WTC11 (cell line): ENCODE measurements at places on chromosomes 1 and 21.

DNA sequence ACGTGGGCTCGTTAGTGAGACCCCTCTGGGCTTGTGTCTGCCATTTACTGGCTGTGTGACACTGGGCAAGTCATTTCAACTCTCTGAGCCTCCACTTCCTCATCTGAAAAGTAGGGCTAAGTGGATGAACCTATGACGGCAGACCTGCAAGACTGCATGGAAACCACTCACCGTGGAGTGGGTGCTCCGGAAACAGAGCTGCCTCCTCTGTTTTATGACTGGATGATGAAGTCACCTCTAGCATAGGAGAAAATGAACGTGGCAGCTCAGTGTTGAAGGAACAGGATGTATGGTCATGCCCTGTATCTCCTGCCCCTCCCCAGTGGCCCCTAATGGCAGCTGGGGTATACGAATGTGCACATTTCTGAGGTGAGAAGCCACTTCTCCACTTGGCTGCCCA is 40.5 kb downstream of the STPG1 start:
- DNase-seq: no peak

- no peak for DNase-seq
These were observed 3.0 kb downstream of the TIMM17A start for GRCh38 chr1:201958348-201958747.

- no peak for DNase-seq
These were observed 32.5 kb upstream of the COL6A2 start for GRCh38 chr21:46065215-46065913.

DNA sequence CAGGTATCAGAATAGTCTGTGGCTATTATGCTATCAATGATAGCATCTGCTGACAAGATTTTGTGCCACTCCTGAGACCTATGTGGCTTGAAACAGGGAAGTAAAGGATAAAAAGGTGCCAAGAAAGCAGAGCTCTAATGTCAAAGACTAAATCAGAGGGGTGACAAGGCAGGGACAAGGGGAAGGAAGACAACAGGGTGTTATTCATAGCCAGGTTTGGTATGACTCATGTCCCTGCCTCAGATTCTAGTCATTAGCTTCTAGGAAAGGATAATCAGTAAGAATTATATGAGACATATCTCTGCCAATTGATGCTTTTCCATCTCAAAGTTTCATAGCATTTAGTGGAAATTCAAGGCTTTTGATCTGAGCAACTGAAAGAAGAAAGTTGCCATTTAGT is 31.8 kb upstream of the PLD5 start:
- DNase-seq: no peak

DNA sequence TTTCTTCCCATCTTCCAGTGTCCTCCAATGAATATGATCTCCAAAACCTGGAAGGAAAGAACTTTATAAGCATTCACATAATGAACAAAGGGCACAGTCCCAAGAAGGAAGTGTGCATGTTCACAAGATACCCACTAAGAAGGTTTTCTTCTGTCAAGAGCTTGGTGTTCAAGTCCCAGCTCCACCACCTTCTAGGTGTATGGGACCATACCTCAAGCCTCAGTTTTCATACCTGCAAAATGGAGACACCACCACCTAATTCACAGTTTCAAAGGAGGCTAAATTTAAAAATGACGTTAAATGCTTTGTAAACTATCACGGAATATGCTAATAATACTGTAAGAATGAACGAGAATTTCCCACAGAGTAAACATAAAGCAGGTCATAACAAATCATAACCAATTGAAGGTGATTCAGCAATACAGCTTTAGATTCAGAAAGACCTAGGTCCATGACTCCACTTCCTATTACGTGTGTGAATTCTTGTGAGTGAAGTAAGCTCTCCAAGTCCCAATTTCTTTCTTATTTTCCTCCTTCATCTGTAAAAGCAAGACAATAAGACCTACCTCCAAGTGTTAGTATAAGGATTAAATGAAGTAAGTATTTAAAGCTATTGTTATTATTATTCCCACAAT is 8.1 kb upstream of the KTI12 start:
- DNase-seq: no peak

- DNase-seq: no peak
These were observed 58.7 kb upstream of the STUM start for GRCh38 chr1:226489718-226490425.

GRCh38 chr1:59514061-59514909 is 217.4 kb downstream of the FGGY start:
- no peak for DNase-seq

DNA sequence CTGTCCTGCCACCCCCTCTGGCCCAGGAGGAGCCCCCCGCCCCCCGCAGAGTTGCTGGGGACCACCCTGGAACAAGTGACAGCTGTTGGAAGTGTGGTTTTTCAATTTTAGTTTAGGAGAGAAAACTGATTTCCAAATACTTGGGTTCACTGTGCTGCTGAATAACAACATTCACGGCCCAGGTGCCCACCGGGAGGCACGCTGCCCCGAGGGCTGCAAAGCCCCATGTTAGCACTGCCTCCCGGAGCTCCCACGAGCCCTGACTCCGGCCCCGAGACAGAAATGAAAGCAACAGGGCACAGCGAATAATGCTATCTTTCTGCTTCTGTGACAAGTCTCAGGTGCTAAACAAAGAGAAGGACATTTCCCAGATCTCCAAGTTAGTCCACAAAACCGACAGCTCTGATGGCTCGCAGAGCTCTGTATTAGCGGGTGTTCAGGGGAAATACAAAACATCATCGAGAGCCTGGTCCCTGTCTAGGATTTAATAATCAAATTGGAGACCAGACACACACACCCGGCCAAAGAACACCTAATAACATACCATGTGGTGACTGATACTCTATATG is 451.5 kb downstream of the KIF26B start:
- DNase-seq: no peak

DNA sequence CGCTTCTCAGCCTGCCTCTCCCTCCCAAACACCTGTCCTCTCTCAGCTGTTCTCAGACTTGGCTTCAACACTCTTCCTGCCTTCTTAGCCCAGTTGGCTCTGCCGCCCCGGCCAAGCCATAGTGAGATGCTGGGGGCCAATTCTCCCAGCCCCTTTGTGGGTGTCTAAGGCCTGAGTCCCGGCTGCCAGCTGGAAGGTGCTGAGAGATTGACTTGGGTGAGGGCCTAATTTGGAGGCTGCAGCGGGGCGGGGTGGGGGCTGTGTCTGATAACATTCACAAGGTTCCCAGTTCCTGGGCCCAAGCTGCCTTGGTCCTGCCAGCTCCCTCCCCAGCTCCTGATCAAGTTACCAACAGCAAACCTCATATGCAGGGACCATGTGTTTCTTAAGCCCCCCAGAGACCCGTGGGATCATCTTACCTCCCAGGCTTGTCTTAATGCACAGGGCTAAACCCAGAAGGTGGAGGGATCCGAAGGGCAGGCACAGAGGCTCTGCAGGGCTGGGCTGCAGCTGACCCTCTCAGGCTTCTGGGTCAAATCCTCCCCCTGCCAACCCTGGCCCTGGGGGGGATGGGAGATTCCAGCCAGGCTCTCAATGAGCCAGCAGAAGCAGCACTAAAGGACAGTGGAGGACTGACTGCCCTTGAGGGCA is 9.8 kb downstream of the INKA2 start:
- no peak for DNase-seq

DNA sequence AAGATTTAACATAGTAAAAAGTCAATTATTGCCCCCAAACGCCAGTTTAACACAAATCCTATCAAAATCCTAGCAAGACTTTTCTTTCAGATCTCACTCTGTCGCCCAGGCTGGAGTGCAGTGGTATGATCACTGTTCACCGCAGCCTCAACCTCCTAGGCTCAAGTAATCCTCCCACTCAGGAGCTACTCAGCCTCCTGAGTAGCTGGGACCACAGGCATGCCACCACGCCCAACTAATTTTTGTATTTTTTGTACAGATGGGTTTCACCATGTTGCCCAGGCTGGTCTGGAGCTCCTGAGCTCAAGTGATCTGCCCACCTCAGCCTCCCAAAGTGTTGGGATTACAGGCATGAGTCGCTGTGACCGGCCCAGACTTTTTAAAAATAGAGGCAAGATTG is 4.8 kb downstream of the SNIP1 start:
- no peak for DNase-seq

DNA sequence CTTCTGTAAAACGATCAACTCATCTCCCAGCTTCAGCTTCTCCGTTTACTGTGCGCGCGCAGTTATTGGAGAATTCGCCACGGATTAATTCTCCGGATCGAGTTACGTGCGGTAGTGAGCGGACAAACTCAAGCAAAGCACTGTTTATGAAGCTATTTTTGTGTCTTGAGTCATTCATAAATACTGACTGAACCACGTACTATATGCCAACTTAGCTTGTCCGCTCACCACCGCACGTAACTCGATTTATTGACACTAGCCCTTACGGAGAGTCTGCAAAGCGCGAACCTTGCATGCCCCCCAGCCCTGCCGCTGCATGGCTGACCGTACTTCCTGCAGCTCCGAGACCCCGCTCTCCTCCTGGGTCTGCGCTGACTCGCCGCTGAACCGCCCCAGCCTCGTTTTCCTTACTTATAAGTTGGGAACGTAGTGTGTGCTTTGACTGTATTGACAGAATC is 773 bp downstream of the CHD1L start:
- peak; percentile 47 for DNase-seq

GRCh38 chr1:82318921-82319320 is 518.2 kb downstream of the ADGRL2 start:
- DNase-seq: no peak

DNA sequence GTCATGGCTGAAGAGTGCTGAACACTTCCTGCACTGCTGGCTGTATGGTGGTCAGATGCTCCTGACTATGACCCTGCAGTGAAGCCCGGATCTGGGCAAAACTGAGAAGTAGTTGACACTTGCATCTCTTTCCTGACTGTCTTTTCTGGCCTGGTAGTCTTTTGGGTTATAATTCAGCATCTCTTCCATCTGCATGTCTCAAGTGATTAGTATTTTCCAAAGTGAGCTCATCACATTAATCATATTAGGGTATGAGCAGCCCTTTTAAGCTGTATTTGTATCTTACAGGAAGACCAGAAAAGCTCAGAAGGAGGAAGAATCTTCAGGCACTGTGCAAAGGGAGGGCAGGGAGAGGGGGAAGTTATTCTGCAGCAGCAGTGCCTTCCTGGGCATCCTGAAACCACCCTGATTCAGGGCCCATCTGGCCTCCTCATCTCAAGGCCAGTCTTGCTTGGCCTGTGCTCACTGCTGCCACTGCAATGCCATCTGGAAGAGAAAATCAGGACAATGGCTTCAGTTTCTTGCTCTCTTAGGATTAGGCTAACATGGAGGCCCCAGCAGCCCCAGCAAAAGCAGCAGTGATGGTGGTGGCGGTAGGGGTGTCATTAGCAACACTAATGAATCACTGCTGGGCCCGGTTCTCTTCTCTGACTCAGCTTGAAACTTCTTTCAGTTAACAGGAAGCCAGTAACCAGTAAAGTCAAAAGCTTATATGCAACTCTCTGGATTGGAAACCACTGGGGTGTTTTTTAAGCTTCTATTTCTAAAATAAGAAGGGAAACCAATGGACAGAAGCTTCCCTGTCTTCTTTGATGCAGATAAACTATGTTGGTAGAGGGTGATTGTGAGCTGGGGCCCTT is 63.3 kb upstream of the WDR26 start:
- DNase-seq: peak; percentile 54

DNA sequence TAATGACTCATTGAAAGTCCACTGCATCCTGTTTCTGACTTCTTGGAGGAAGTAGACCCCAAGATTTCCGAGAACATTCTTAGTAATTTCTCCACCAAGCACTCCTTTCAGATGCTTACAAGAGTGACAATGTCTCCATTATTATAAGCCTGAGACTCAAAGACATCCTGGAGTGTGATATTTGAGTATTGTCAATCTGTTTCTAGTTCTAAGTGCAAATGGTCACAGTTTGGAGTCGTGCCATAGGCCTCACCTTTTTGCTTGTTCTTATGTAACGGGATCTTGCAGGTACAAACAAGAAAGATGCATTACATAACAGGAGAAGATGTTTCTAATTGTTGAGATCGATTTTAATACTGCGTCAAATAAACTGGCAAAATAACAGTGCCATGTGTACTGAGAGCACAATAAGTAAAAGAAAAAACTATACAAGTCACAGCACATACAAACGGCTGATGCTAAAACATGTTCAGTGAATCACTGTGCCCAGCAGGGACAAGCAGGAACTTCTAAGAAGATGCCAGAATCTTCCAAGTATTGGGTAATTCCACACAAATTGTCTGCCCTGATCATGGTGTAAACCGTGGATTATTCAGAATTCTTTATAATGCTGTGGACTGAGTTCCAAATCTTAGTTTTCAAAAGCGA is 54.1 kb downstream of the CD2 start:
- no peak for DNase-seq

GRCh38 chr1:157274698-157275534 is 136.7 kb upstream of the ETV3 start:
- no peak for DNase-seq

DNA sequence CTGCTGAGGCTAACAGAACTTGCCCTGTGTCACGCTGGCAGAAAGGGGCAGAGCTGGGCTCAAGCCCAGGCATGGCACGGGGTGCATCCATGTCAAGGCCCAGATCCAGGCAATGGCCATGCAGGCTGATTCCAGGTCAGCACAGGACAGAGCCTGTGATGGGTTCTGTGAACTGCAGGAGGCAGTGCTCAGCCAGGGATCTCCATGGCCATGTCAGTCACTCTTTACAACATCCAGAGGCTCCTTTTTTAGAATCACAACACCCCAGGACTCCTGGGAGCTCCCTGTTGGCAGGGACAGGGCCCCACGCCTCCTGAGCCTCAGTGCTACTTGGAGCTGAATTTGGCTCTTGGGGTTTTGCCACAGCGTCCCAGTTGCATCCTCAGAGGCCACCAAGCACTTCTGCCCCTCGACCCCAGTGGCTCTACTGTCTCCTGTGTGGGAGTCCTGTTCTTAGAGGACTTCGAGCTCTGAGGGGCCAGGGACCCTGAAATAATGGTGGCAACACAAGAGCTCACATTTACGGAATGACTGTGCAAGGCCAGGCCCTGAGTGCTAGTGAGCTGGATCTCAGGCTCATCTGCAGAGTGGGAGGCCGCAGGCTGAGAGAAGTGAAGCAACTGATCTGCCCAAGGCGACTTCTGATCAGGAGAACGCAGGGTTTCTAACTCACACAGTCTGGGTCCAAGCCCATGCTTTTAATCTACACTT is 211.5 kb downstream of the TRABD2B start:
- DNase-seq: peak; percentile 43

DNA sequence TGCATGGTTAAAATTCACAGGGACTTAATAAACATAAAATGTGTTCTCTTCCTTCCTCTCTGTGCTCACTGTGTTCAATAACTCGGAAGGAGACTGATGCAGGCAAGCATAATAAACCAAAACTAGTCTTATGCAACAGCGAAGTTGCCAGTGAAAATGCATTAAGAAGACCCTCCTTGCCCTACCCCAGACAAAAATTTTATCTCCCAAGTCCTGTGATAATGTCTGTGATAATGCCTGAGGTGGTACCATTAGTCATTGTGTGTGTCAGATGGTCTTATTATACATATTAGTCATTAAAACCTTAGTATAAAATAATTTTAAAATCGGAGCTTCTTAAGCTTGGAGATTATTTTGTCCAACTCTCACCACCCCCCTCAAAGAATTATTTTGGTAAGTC is 97.8 kb downstream of the NGF start:
- no peak for DNase-seq

- peak; percentile 36 for DNase-seq
These were observed 26.9 kb upstream of the RCC2 start for GRCh38 chr1:17466359-17466758.

- DNase-seq: no peak
These were observed 131.0 kb downstream of the TGFBR3 start for GRCh38 chr1:91754816-91755580.
